ENCODE measurements at places on chromosomes 7 and 10. TPM values are rescaled to one million over a fixed set of nuclear protein-coding genes. Genes with fewer than 3 reads are reported as not detected.
A peak's percentile ranks its signal among the peaks of the same experiment; 100 is the strongest.

Gene CTAGE8
- total RNA-seq: 0.05 TPM

Gene CYP3A4
- 0.05 TPM for total RNA-seq

Gene CCL24
- total RNA-seq: not detected

Gene AOC1
- total RNA-seq: not detected

Gene GIMAP1
- 0.07 TPM for total RNA-seq

Gene UNCX
- total RNA-seq: not detected

Gene CHAT
- not detected for total RNA-seq

Gene GRK5
- 3.9 TPM for total RNA-seq

Gene IL6
- total RNA-seq: 9.4 TPM

Gene ZNF438
- 2.5 TPM for total RNA-seq

Gene HOXA2
- 1.7 TPM for total RNA-seq

Gene OR2A1
- total RNA-seq: 0.05 TPM

Gene TMEM196
- not detected for total RNA-seq

- no peak for DNase-seq
Measured at GRCh38 chr7:31017032-31017675, 35.0 kb upstream of the ADCYAP1R1 start.

DNA sequence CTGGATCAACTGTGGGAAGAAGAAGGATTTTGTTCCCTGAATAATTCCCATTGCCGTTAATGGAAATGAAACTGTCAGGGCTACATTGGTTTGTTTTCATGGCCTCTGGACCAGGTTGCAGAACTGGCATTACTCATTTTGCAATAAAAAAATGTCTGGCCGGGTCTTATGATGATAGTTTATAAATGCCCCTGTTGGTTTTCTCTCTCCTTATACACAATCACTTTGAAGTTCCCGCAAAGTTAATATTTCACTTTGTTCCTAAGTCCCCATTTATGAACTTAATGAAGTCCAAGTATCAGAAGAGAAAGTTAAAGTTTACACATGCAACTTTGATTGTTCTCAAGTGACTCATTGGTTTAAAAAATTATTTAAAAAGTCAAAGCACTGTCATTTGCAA is 150.7 kb upstream of the PRR15 start:
- no peak for DNase-seq

DNA sequence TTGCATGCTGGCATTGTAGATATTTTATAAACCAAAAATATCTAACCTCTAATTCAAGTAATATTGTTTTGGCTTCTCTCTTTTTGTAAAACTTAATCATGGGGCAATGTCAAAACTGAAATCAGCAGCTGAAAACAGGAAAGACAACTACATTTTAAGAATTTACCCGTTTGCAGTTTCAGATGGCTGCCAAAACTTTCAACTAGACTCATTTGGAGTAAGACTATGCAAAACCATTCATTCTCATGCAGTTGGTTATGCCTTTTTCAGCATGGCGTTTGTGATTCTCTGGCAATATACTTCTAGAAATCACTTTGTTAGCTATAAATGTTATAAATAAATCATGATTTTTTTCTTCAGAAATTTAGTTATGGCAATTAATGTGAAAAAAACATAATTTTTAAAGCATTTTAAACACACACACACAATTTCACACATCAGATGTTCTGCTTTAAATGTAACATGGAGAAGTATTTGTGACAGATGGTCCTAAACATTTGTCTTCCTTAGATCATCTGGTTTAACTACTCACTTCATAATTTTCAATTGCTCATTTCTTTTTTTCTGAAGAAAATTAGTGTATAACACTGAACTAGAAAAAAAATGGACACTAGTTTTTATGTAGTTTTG is 116.4 kb downstream of the ITGB8 start:
- DNase-seq: no peak

- DNase-seq: no peak
Measured at GRCh38 chr10:92801978-92802872, 46.1 kb upstream of the EXOC6 start.

GRCh38 chr10:79054203-79055099 is 14.3 kb upstream of the ZMIZ1 start:
- no peak for DNase-seq

GRCh38 chr7:112868609-112869008 is 78.4 kb upstream of the TMEM168 start:
- DNase-seq: no peak

GRCh38 chr7:2666155-2666554 is 21.8 kb upstream of the AMZ1 start:
- no peak for DNase-seq

GRCh38 chr7:37285706-37286453 is 162.8 kb downstream of the ELMO1 start:
- no peak for DNase-seq

GRCh38 chr7:135247746-135248471 is 14.3 kb downstream of the STRA8 start:
- DNase-seq: no peak

DNA sequence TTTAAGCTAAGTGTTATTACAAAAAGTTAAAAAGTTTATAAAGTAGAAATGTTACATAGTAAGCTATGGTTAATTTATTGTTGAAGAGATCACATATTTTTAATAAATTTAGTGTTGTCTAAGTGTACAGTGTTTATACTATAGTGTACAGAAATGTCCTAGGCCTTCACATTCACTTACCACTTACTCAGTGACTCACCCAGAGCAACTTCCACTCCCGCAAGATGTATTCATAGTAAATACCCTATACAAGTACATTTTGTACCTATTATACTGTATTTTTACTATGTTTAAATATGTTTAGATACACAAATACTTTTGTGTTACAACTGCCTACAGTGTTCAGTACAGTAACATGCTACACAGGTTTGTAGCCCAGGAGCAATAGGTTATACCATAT is 69.2 kb downstream of the DNAJC1 start:
- DNase-seq: no peak

GRCh38 chr10:54808186-54808935 is 7.3 kb upstream of the PCDH15 start:
- no peak for DNase-seq

- DNase-seq: no peak
Measured at GRCh38 chr10:101308051-101308450, 45.9 kb upstream of the BTRC start.

GRCh38 chr7:55435466-55435865 is 70.3 kb downstream of the LANCL2 start:
- DNase-seq: no peak

GRCh38 chr10:59033622-59034021 is 142.8 kb upstream of the PHYHIPL start:
- peak; percentile 18 for DNase-seq

- DNase-seq: peak; percentile 40
Measured at GRCh38 chr7:15751191-15751701, 64.8 kb upstream of the MEOX2 start.

DNA sequence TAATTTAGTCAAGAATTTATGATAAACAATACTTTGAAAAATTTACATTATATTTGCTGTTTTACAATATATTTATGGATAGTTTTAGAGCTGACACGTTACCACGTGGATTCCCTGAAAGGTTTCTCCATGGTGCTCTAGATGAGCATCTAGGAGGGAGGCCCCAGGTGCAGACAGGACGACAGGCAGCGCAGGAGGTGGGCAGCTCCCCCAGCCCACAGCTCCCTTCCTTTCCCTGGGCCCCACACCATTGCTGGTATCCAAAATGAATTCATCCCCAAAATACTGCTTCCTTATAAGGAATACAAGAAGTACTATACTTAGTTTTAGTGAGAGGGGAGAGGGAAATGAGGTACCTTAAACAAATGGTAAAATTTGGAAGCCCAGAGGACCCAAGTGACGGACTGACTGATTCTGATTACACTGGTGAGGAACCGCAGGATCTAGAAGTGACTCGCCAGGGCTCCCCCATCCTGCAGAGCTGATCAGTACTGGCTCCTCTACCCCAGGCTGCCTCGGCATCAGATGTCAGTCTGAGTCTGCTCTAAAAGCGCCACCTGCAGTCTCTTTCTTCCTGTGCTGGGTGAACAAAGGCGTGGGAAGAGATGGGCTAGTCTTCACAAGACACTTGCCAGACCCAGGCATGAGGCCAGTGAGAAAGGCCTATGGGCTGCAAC is 89.2 kb downstream of the DLG5 start:
- DNase-seq: peak; percentile 22

GRCh38 chr7:28847176-28847575 is 111.0 kb downstream of the TRIL start:
- no peak for DNase-seq

- DNase-seq: peak; percentile 12
Measured at GRCh38 chr7:49398746-49399145, 374.7 kb upstream of the VWC2 start.
